ENCODE measurements at places on chromosomes 1 and 21. TPM values are rescaled to one million over a fixed set of nuclear protein-coding genes. Genes with fewer than 3 reads are reported as not detected.

DNA sequence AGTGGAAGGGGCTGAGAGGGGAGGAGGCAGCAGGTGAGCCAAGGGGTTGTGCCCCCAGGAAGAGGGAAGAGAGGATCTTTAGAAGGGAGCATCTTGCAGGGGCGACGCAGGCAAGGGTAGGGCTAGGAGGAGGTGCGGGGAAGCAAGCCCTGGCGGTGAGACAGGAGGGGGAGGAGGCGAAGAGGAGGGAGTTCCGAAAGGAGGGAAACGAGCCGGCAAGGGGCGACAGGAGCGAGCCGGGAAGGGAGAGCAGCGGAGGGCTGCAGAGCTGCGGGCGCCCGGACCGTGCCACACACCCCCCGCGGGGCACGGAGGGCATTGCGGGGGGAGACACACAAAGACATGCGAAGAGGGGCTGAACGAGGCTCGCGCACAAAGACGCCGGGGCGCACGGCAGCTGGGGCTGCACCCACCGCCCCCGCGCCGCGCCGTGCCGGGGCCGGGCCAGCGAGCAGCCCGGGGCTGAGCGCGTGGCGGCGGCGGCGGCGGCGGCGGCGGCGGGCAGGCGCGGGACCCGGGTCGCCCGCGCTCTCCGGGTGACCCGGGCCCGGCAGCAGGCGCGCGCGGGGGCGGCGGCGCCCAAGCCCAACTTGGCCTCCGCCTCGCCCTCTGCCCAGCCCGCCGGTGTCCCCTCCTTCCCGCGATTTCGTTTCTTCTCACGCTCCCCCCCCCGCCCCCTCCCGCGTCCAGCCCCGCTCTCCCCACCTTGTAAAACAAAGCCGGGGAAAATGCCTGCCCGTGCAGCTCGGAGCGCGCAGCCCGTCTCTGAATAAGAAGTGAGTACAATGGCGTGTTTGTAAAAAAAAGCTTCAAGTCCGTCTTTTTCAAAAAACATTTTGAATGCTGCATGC lies at the start of gene KCNK2:
KCNK2 (plus strand) TSS at position 206 of the 851 bp plus-strand sequence. CDS start 649 bp downstream, outside the sequence.
- peak; percentile 71 for DNase-seq

The S1PR1 gene
- 20.9 TPM for total RNA-seq

- peak; percentile 90 for DNase-seq
These were observed 9.9 kb downstream of the GPR3 start for GRCh38 chr1:27402349-27402754.

DNA sequence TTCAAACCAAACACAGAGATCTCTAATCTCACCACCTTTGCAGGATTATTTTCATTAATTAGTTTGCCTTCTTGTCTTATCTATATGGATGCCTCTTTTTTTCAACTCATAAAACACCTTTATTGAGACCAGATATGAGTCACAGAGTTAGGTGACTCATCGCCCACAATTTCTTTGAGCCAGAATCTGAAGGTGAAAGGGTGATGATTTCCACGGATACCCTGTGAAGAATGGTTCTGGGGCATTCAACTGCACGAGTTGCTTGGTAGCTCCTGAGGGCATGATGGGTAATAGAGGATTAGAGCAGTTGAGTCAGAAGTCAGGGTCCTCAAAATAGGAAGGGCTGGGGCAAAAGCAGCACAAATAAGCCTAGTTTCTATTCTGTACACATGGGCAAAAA lies 128.2 kb downstream of the TBX19 start:
- DNase-seq = no peak

All from suprapubic skin (tissue), 4 donors.